ENCODE measurements at places on chromosomes 1 and 21.

- DNase-seq, result no peak
Observed at GRCh38 chr1:27555700-27556424, 48.1 kb downstream of the AHDC1 start.

DNA sequence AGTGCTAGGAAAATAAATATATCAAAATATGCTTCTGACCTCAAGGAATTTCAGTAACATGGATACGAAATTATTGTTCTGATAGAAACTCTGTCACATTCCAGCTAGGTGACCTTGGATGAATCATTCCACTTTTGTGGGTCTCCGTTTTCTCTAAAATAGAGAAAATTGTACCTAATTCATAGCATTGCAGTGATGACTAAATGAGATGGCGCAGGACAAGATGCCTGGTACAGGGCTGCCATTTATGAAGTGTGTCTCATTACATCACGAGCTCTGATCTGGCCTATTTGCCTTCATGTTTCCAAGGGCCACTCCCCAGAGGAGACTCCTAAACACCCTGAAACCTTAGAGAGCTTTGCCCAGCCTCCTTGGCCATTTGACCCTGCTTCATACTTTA, 480.0 kb upstream of the USP24 start:
- no peak for DNase-seq

DNA sequence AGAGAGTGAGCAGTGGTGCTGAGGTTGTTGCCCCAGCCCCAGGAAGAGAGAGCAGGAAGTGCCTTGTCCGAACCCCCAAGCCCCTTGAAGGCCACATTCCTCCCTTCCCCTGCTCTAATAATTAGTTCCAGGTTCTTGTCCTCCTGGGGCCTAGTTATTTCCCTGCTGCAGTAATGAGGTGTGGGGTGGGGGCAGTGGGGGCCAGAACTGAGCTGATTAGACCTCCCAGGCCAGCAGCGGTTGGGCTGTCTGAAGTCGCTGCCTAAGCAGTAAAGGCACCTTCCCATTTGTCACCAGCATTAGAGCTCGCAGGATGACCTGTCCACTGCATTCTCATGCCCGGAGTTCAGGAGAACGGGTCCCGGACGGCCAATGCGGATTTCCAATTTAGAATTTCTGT, 186.5 kb upstream of the CSF3R start:
- no peak for DNase-seq

DNA sequence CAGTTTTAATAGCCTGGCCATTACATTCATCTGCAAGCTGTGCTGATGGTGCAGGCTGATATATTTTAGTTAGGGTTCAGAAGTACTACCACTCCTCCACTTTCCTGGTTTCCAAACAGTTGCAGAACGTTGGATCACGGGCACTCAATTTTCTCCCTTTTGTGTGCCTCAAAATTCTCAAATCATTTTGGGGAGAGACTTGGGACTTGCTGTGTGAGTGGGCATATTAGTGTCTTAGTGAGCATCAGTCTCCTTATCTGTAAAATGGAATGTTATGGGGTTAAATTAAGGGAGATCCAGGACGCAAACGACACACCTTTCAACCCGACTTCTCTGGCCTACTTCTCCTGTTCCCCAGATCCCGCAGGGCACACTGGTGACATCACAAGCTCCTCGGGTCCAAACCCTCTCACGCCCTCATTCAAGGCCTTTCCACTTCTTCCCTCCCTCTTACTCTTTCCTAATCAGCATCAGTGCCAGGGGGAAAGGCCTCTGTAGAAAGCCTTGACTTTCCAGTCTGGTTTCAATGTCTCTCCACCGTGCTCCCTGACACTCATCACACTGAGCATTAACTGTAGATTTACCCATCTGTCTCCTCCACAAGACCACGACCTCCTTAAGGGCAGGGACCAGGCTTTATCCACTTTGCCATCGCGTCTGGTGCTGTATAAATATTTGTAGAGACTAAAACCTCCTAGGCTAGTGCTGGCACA, 1.2 kb downstream of the PIGP start:
- DNase-seq, result peak; percentile 57

DNA sequence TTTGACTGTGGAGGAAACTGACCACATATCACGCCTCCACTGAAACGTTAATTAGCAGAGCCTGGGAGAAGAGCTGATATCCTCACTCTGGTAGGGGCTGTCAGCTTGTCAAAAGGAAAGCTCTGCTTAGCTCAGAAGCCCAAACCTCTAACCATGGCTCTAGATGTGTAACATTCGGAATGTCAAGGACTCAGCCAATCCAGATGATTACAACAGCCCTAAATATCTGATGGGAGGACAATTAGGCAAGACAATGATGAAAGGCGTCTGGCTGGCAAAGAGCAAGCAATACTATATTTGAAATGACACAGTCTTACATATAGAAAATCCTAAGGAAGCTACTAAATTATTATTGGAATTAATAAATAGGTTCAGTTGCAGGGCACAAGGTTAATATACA, 45.7 kb upstream of the COX20 start:
- no peak for DNase-seq

GRCh38 chr1:75787524-75787923, 1.5 kb downstream of the RABGGTB start:
- no peak for DNase-seq

GRCh38 chr1:14486401-14487201, 111.9 kb upstream of the KAZN start:
- DNase-seq, result peak; percentile 64

DNA sequence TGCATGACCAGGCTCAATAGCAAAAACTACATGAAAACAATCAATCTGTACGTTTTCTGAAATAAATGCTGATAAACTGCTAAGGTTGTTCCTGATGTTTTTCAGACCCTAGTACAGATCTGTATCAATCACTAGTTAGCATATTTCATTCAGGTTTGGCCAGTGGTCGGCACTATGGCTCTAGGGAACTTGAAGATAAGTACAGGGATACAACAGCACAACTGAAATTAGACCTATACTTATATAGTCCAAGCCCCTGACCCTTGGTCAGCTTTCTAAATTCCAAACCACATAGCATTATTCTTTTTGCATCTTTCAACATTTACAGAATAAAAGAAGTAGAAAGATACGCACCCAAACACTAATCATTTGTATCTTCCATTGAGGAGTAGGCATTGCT, 142.7 kb downstream of the PLPPR4 start:
- no peak for DNase-seq

All from mammary epithelial cell (primary cell).